Esophagus mucosa (tissue), 1 donor: ENCODE measurements at places on chromosomes 5 and 9. TPM values are rescaled to one million over a fixed set of nuclear protein-coding genes. Genes with fewer than 3 reads are reported as not detected.
A peak's percentile ranks its signal among the peaks of the same experiment; 100 is the strongest.

DNA sequence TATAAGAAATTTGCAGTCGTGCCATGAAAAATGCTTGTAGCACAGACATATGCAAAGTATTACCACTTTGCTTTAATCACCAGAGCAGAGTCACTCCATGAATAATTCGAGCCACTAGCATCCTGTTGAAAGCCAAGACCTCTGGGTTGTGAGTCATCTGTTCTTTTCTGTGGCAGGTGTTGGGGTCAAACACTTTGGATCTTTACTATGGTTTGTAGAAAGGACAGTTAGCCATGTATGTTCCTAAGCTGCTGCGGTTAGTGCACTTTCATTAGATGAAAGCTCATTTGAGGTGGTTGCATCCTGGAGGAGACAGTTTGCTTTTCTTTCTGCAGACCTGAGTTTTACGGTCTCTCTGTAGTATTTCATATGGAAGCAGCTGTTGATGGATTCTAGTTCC is 223.7 kb downstream of the DMRT2 start:
- no peak for ATAC-seq

GRCh38 chr9:124972241-124972770 is 31.4 kb upstream of the GOLGA1 start:
- ATAC-seq, result no peak

- ATAC-seq, result peak; percentile 18
These were observed 19.2 kb downstream of the DAPK1 start for GRCh38 chr9:87516926-87517290.

GRCh38 chr5:146681585-146682105 is 165.7 kb upstream of the GPR151 start:
- no peak for ATAC-seq

DNA sequence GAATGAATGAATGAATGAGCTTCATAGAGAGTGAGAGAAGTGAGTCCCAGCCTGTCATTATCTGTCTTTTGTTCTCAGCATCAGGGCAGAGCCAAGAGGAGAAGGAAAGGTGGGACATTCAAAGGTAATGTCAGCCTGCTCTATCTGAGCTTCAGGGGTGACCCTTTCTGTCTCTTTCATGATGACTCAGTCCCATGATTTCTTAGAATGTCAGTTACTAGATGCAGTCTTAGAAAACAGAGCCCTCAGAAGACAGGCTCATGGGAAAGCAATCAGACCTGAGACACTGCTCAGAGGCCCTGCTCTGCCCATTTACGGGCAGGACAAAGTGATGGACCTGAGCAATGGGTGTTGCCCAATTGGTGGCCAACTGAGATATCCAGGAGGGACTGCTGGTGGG is 1.1 kb downstream of the SPATA31D1 start:
- no peak for ATAC-seq

- ATAC-seq, result peak; percentile 90
These were observed 220.9 kb downstream of the ACTL7B start for GRCh38 chr9:108634672-108635462.

- ATAC-seq, result no peak
These were observed 61.5 kb upstream of the SYNPO start for GRCh38 chr5:150578781-150579461.

GRCh38 chr5:83925321-83925954 is 204.8 kb upstream of the HAPLN1 start:
- ATAC-seq, result no peak

- ATAC-seq, result peak; percentile 86
These were observed 123.4 kb upstream of the APC start for GRCh38 chr5:112614285-112614684.

GRCh38 chr9:2853517-2853916 is 9.6 kb upstream of the PUM3 start:
- ATAC-seq, result peak; percentile 35

DNA sequence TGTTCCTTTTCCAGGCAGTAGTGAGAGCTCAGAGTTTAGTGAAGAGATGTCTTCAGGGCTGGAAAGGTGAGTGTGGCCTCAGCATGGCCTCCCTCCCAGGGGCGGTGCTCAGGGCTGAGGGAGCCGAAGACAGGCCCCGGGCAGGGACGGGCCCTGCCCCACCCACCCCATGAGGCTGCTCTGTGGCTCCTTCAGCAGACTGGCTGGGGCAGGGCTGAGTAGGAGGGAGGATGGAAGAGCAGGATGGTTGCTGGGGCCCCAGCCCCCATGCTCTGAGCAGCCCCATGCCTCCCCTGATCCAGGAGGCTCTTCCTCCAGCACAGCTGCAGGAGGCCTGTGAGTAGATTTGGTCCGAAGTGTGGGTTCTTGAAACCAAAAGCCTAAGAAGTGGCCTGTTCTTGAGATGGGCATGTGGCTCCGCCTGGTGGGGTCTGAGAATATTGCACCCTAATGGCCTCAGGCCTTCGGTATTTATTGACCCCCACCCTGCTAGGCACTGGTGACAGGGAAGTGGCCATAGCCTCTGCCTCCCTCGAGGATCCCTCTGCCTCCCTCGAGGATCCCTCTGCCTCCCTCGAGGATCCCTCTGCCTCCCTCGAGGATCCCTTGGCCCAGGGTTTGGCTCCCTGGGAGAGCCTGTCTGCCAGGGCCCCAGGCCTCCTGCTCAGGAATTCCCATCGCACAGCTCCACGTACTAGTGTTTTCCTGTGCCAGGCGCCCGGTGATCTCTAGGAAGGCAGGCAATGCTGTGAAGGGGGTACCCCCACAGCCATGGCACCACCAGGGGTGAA is 65.4 kb upstream of the GARNL3 start:
- peak; percentile 75 for ATAC-seq

- ATAC-seq, result no peak
These were observed 18.6 kb upstream of the ANGPTL2 start for GRCh38 chr9:127140842-127141675.

DNA sequence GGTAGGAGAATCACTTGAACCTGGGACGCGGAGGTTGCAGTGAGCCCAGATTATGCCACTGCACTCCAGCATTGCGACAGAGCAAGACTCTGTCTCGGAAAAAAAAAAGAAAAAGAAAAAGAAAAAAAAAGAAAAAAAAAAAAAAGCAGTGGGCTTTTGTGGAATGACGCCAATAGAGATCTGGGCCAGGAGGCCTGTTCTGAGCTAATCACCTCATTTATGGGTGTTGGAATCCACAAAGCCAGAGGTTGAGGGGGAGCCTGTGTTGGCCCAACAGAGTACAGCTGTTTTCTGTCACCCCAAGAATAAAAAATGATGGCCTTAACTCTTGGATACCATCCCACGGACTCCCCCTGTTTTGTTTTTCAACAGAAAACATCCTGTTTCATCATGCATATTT is 18.5 kb downstream of the OSTF1 start:
- no peak for ATAC-seq

- no peak for ATAC-seq
These were observed 139.7 kb upstream of the MAN2A1 start for GRCh38 chr5:109550077-109550476.

- no peak for ATAC-seq
These were observed 169.0 kb downstream of the CDH6 start for GRCh38 chr5:31362529-31362900.

DNA sequence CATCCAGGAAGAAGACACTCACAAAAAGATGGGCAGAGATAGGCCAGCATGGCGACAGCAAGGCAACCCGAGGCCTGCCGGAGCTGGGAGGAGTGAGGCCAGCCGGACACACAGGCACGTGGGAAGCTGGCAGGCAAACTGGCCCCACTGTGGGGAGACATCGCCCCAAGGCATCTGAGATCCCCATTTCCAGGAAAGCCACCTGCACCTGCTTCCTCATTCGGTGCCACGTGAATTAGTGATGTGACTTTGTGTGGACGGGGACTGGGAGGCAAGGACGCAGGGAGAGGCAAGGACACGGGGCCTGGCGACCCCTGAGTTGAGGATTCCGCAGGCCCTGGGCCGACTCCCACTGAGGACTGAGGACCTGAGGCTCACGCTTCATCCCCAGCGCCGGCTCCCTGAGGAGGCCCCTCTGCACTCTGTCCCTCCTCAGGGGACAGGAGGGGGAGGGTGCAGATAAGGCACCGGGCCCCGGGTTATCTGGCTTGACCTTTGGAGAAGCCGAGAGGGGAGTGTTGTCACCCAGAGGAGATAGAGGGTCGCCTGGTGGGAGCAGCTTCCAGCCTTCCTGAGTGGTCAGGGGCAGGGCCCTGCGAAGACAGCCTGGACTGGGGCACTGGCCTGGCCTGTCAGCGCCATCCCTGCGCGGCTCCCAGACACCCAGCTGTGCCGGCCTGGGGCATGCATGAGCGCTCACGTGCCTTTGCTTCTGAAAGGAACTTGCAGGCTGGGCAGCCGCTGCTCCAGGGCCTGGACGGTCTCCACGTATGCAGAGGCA is 39.7 kb downstream of the NDUFS6 start:
- ATAC-seq, result no peak

DNA sequence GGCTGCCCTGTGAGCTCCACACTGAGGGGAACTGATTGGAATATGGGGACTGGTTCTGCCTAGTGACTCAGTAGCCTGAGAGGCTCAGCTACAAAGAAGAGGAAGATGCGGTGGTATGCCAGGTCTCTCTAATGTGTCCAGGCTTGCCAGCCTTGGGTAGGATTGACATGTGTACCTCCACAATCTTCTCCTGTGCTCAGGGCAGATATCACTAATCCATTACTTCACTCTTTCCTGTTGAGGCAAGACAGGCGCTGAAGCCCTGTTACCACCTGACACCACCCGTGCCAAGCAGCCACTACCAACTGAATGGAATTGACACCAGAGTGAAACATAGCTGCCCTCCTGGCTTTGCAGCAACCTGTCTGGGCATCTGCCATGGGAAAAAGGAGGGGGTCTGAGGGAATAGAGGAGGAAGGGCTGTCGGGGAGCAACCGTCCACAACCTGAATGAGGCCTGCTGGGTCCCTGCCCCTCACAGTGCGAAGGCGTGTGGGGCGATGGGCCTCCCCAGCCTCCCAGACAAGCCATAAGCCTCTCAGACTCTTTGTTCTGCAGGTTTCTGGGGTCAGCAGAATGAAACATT is 114.7 kb upstream of the CXCL14 start:
- ATAC-seq, result peak; percentile 93

The TCF7 gene
- total RNA-seq, result 4.6 TPM

The EGFLAM gene
- 0.68 TPM for total RNA-seq

The ANXA2R gene
- 1.8 TPM for total RNA-seq

The CLIC3 gene
- 154 TPM for total RNA-seq

The NUDT12 gene
- 8.4 TPM for total RNA-seq

The NAIP gene
- total RNA-seq, result 4.2 TPM

The NEUROG1 gene
- not detected for total RNA-seq
